ENCODE measurements at places on chromosomes 1 and 21.

DNA sequence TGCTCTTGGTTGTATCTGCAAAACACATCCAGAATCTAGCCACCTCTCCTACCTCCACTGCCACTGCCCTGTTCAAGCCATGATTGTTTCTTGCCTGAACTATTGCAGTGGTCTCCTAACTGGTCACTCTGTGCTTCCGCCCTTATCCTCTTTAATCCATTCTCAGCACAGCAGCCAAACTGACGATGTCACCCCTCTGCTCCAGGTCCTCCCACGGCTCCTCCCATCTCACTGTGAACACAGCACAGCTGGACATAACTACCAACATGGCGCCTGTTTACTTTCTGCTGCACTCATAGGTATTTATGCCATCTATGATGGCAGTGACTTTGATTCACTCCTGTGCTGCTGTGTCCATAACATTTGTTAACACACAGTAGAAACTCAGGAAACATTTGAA lies 406.7 kb downstream of the DISC1 start:
- DNase-seq: no peak

- DNase-seq: no peak
Measured at GRCh38 chr1:62436039-62436465, 797 bp upstream of the USP1 start.

DNA sequence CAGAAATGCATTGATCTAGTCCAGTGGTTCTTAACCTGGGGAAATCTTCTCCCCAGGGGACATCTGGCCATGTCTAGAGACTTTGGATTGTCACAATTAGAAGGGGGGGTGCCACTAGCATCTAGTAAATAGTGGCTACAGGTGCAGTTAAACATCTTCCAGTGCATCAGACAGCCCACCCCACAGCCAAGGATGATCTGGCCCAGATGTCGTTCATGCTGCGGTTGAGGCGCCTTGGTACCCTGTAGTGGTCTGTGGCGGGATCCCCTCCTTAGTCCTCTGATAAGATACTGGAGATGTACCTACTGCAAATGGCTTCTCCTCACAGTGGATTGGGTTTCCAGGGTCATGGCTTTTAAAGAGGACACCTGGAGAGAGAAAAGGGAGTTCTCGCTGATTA lies 69.8 kb downstream of the PRDM2 start:
- DNase-seq: no peak

- DNase-seq: no peak
Measured at GRCh38 chr1:215345766-215346165, 221.3 kb upstream of the KCTD3 start.

GRCh38 chr1:2574350-2574749 lies 12.2 kb upstream of the PRXL2B start:
- DNase-seq: no peak

DNA sequence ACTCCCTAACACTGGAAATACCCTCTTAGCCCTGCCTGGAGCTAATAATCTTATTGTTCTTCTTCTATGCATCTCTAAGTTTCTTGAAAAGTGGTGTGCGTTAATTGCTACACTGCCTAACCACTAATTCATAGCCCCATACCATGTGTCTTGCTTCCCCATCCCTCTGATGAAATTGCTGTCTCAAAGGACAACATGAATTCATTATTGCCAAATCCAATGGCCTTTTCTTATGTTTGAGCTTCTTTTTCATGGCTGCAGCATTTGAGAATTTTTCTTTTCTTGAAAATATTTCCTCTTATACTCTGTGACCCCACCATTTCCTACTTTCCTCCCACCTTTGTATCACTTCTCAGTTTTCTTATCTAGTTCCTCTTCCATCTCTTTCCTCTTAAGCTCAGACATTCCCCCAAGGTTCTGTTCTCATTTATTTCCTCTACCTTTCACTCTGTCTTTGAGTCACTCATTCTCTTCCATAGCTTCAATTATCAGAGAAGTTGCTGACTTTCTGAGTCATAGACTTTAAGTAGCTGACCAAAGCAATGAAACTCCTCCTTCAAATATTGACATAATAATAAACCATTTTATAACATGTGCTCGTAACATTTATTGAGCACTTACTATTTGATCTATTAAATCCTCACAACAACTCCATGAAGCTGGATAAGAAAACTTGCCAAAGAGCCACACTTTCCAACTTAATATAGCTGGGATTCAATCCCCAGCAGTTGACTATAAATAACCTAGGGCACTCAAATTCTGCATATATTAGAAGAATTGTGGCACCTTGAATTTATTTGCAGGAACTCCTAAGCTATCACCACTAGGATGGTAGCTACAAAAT lies 35.5 kb upstream of the ATP6V1G3 start:
- no peak for DNase-seq

GRCh38 chr1:214050513-214051401 lies 63.0 kb downstream of the PROX1 start:
- DNase-seq: no peak

- no peak for DNase-seq
Measured at GRCh38 chr1:150805899-150806298, 2.2 kb downstream of the CTSK start.

DNA sequence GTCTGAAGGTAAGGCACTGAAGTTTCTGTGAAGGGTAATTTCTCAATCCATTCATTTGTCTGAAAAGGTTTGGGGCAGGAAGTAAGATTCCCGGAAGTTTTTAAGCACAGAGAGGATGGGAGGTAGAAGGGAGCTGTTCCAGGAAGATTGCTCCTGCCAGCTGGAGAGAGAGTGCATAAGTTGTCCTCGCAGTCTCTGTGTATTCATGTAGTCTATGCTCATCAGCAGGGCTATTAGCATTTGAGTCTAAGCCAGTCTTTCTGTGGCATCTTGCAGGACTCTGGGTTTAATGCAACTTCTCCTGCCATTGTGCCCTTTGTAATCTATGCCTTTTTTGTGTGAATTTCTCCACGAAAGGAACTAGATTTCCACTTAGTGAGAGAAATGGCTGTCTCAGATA lies 140.8 kb upstream of the FGGY start:
- DNase-seq: no peak

GRCh38 chr1:168116327-168116799 lies 20.4 kb downstream of the GPR161 start:
- no peak for DNase-seq

DNA sequence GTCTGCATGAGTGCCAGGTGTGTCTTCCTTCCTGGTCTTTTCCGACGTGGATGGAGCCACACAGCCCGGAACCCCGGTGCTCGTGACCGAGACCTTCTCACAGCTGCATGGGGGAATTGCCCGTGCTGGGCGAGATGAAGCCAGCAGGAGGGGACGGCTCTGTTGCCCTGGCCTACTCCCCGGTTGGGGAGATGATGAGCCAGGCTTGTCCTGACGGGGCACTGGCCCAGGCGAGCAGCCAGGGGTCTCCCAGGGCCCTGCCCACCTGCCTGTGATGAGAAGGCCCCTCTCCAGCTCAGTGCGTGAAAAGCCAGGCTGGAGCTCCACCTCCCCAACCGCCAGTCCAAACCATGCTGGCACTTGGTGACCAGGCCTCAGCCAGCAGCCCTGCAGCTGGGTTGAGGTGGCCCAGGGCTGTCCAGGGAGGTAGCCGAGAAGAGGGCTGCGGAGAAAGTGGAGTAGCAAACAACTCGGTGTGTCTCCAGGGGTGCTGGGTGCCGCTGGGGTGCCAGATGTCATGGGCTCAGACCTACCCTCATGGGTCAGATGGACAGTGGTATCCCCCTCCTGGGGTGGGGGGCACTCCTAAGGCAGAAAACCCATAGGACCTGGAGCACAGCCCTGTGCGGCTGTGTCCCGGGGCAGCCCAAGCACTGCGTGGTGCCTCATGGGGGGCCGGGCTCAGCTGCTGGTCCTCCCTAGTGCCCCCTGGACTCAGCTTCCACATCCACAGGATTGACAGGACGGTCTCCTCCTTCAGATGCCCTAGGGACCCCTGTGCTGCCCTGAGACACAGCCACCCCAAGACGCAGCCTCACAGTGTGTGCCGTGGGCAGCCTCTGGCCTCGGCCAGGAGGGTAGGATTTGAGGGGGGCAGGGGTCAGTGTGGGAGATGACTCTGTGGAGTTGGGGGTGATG lies 26.1 kb downstream of the PRDM16 start:
- DNase-seq: no peak

DNA sequence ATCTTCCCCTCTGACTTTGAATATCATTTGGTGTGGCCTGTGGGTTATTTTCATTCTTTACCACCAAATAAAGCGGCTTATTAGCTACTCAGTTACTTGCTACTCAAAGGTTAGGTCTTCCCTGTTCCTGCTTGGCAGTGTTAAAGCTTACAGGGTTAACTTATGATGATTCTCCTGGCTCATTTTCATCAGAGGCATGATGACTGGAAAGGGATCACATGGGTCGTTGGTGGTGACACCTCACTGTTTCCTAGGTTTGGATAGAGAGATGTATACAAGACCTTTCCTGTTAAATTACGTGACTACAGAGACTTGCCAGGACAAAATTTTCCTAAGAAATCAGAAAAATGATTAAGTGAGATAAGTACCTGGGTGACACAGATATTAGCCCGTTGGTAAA lies 27.4 kb downstream of the MRPS6 start:
- no peak for DNase-seq

DNA sequence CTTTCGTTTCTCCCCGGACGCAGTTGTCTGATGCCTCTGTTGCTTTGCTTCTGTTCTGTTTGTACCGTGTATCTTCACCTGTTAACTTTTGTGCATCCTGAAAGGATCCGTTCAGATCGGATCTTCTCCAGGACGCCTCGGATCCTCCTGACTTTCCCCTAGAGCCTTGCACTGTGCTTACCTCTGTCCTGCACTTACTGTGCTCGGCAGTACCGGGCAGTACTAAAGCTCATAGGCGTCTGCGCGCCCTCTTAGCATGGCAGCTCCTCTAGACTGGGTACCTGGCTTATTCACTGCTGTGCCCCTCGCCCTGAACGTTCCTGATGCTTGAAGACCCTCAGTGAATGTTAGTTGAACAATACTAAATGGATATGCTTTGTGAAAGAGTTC lies 934 bp downstream of the SCP2 start:
- no peak for DNase-seq

DNA sequence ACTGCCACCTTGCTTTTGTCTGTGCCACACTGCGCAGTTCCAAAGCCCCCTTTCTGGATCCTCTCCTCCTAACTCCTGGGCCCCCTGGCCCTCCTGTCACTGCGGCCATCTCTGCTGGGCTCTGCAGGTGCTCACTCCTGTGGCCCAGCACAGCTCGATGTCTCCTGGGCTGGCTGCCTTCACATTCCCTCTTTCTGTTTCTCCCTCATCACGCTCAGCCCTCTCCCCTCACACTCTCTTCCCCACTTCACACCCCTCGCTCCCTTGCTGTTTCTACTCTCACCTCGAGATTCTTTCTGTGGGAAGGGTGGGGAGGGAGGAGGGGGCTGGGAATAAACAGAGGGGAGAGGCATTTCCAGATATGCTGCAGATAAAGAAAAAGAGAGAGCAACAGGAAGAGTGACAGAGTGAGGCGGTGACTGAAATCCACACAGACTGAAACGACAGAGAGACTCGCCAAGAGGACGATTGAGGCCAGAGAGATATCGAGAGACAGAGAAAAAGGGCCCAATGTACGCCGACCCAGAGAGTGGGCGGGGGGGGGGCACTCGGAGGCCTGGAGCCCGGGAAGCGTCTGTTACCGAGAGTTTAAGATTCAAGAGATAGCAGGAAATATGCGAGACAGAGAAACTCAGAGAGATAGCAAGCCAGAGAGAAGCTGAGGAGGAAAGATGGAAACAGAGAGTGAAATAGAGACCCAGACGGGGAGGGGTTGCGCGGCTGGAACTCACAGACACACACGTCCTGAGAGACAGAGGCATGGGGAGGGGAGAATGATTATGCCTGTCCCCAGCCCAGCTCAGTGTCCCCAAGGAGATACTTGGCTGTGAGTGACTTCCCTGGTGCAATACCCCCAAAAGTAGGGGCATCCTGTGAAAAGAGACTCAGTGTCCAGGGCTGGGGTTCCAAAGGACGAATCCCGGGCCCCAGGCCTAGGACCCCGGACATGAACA lies 666 bp downstream of the CSF3R start:
- DNase-seq: no peak

GRCh38 chr1:211349741-211350140 lies 23.1 kb downstream of the TRAF5 start:
- DNase-seq: no peak

DNA sequence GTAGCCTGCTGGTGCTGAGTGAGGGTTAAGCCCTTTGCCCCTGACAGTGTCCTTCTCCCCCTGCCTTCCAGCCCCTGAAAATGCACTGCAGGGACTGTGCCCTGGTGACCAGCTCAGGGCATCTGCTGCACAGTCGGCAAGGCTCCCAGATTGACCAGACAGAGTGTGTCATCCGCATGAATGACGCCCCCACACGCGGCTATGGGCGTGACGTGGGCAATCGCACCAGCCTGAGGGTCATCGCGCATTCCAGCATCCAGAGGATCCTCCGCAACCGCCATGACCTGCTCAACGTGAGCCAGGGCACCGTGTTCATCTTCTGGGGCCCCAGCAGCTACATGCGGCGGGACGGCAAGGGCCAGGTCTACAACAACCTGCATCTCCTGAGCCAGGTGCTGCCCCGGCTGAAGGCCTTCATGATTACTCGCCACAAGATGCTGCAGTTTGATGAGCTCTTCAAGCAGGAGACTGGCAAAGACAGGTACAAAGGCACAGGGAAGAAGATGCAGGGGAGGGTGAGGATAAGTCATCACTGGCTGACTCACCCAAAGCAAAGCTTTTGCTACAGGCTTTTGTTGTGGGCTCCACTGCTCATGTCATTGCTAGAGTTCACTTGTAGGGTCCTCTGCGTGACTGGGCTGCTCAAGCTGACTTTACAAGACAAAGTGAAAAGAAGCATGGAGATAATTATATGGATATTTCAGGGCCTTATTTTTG lies 174.9 kb downstream of the PIGK start:
- no peak for DNase-seq

GRCh38 chr21:34795175-34795547 lies 126.4 kb downstream of the CLIC6 start:
- DNase-seq: no peak

DNA sequence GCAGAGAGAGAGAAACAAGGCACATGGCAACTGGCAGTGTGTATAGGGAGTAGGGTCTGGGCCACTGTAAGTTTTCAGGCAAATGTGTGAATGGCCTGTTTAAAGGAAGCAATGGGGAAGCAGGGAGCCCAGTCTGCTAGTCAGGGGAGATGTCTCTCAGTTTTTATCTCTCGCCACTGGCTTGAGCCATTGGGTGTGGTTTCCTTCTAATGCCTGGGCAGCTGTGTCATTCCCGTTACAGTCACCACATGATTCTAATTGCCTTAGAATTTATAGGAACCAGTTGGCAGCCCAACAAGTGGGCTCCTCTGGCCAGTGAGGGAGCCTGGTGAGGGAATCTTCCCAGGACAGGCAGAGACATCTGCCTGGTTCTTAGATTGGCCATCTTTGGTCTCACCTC lies 182.4 kb downstream of the DISC1 start:
- peak; percentile 44 for DNase-seq

- no peak for DNase-seq
Measured at GRCh38 chr1:224565186-224565585, 50.9 kb upstream of the CNIH3 start.

- no peak for DNase-seq
Measured at GRCh38 chr1:169059421-169059820, 47.1 kb upstream of the ATP1B1 start.
